ENCODE measurements at places on chromosomes 5 and 9.

DNA sequence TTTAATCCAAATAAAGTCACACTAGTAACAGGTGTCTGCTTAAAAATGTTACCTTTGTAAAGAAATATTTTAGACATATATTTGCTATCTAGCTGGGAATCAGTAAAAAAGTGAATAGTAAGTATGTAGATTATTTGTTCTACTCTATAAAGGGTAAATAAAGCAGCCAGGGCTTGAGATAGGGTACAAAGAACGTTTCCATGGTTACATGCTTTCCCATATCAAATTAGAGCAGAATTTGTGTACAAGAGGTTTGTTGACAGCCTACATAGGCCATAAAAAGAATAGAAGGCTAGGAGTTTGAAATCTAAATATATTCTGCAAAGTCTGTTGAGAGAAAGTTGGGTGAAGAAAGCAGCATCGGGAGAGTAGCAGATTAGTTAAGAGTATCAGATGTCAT, 160.9 kb upstream of the POU5F2 start:
- DNase-seq, result no peak

- no peak for DNase-seq
Measured at GRCh38 chr5:153459051-153459743, 31.3 kb upstream of the GRIA1 start.

DNA sequence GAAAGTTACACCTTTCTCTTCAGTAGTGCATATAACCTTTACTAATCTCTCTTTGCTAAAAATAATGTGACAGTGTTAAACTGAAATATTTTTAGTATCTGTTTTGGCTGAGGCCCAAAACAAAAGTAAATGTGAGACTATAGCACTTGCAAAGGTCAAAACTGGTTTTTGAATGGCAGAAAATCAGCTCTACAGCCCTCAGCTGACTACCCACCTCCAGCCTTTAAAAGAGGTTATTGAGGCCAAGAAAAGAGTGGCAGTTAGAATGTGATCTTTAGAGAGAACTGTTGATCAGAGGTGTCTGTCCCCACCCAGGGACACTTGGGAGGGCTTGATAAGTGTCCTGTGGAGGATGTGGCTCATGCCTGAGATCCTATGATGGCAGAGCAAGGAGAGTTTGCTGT, 30.9 kb downstream of the PRKACG start:
- DNase-seq, result no peak

DNA sequence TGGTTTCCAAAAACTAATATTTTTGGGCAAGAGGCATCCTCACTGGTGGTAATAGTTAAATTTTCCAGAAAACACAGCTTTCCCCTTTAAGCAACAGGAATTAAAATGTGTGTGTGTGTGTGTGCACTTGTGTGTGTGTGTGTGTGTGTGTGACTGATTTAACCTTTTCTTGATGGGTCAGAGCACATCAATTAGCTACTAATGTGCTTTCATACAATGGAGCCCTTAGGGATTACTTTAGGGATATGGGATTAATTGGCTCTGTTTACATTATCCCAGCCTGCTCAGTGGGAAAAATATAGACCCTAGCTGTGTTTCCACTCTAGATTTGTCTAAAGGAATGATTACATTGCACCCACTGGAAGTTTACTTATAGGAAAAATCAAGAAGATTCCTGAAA, 6.5 kb downstream of the PLCXD3 start:
- no peak for DNase-seq

DNA sequence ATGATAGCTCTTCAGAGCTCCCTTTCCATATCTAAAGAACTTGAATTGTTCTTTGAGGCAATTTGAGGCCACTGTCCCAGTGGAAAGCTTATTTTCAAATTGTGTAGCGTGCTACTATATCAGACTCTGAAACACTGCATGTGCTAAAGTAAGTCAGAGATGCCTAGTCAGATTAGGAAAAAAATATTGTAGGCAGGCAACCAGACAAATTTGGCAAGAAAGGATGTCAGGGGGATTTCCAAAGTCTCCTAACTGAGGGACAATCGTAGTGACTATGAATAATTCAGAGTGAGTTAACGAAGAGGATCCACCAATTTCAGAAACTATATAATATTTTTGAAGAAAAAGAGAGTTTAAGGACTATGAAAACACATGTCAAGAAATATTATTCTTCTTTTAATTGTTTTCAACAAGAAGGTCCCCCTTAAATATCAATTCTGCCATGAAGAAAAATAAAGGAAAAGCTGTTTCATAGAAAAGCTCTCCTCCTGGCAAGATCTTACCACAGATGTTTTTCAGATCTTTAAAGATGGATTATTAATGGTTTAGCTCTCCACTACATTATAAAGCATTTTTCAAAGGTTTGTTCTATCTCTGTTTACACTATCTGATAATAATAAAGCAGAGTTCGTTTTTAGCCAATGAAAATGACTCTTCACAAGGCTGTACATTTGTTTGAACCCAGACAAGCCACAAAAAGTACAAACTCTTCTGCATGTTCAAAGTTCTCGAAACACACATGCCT, 273.5 kb upstream of the PTGER4 start:
- no peak for DNase-seq

GRCh38 chr5:82534986-82535385, 256.8 kb upstream of the RPS23 start:
- DNase-seq, result no peak

- DNase-seq, result no peak
Measured at GRCh38 chr5:178326374-178326715, 93.7 kb upstream of the PHYKPL start.

GRCh38 chr5:52531105-52531504, 256.6 kb upstream of the ITGA1 start:
- no peak for DNase-seq

DNA sequence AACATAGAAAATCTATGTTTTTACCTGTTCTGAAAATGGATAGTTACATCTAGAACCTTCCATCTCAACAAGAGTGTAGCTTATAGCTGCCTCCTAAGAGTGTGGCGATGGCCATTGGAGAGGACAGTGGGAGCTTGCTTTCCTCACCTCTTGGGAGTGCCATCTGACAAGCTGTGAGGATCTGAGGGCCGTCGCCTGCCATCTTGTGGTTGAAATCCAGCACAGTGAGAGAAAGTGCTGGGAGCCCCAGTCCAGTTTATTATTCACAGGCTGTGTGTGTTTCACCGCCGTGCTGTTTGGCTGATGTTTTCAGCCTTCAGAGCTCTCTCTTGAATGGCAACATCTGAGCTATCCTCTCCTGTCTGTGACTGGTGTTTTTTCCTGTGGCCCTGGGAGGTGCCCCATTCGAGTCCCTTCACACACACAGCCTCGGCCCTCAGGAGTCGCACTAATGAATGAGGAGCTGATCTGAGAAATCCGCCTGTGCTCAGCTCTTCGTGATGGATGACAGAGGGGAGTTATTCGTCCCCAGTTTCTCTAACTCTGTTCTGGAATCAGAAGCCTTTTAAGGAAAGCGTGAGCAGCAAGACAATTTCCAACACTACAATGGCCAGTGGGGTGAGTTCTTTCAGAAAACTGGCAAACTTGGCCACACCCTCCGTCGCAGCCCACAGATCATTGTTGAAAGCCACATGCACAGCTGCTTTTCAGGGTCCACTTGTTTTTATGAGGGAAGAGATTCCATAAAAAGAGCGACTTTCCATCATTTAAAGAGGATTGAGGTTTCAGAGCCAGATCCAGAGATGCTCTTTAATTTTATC, 170.3 kb downstream of the PDZD2 start:
- DNase-seq, result no peak

DNA sequence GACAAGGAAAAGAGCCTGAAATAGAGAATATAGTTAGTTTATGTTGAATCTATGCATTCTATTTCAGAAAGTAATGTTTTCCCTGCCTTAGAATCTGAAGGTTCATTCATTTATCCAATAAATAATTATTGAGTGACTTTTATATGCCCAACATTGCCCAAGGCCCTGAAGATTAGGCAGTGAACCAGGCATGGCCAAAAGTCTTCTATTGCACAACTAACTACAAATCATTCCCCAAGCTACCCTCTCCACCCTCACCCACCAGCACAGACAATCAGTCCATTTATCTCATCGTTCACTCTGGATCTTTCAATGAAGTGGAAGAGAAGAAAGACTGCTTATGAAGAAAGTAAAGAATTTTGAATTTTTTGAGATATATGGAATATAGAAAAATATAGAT, 268.4 kb downstream of the PLK2 start:
- peak; percentile 3 for DNase-seq

GRCh38 chr5:112440031-112440430, 21.0 kb upstream of the EPB41L4A start:
- DNase-seq, result no peak

DNA sequence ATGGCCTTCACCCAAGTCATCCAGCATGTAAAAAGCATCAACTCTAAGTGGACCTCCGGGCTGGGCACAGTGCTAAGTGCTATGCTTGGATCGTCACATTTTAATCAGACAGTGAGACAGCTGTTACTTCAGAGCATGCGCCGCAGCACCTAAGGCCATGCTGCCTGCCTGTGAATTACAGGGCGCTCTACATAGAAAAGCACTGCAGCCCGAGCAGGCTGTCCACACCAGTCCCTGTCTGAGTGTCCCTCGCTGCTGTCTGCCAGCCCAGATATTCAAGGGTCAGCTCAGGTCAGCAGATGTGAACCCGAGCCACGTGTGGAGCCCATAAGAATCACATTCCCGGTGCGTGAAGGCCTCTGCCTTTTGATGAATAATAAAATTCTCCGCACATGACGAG, 37.1 kb downstream of the AK8 start:
- DNase-seq, result no peak

- no peak for DNase-seq
Measured at GRCh38 chr5:179765400-179765799, 28.4 kb upstream of the LTC4S start.

GRCh38 chr5:160134332-160134731, 15.1 kb upstream of the PWWP2A start:
- no peak for DNase-seq

GRCh38 chr9:132268725-132269352, 85.9 kb downstream of the SETX start:
- DNase-seq, result peak; percentile 8

DNA sequence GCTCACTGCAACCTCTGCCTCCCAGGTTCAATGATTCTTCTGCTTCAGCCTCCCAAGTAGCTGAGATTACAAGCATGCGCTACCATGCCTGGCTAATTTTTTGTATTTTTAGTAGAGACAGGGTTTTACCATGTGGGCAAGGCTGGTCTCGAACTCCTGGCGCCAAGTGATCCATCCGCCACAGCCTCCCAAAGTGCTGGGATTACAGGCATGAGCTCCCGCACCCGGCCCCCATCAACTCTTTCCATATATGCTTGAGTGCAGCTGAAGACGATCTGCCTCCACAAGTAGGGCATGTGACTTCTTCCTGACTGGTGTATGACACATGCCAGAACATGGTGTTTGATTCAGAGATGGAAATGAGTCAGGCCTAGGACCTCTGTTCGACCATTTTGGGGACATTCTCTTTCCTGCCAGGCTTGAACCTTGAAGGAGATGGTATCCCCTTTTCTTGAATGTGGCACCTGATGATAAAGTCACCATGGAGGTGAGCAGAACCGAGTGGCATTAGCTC, 7.5 kb upstream of the CNOT6 start:
- no peak for DNase-seq

- DNase-seq, result no peak
Measured at GRCh38 chr9:4242239-4242638, 57.6 kb downstream of the GLIS3 start.

GRCh38 chr5:78627766-78628165, 20.8 kb downstream of the LHFPL2 start:
- DNase-seq, result no peak

DNA sequence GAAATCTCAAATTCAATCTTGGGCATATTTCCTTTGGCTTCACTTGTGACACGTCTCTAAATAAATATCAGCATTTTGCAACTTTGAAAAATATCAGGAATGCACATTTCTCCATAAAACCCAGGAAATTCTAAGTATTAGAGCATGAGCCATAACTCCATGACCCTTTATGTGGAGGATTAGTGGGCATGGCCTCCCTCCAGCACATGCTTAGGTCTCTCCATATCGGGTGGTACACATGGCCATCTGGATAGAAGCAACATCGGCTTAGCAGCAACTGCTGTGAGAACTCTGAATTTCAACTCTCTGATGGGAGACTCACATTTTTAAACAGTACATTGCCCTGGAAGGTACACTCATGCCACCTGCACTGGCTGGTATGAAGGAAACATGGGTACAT, 73.7 kb upstream of the EGFLAM start:
- DNase-seq, result no peak

- DNase-seq, result no peak
Measured at GRCh38 chr5:34007201-34007620, 639 bp downstream of the AMACR start.
